Activated T-cell treated with anti-CD3 and anti-CD28 coated beads for 24 hours (primary cell): ENCODE measurements at places on chromosomes 12 and 14.

GRCh38 chr14:36241183-36241582, 64.7 kb upstream of the PTCSC3 start:
- no peak for DNase-seq

DNA sequence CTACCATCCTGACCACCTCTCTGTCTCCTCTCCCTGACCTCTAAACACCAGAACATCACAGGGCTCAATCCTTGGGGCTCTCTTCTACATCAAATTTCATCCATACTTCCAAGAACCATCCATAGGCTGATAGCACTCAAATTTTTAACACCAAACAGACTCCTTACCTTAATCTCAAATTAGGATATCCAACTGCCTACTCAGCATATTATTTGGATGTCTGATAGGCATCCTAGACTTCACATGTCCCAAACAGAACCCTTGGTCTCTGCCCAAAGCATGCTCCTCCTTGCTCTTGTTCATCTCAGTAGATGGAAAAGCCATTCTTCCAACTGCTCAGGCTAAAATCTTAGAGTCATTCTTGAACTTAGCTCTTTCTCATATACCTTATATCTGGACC, 91.3 kb downstream of the GALC start:
- no peak for DNase-seq

- DNase-seq, result no peak
Observed at GRCh38 chr12:53750812-53751335, 905 bp downstream of the CISTR start.

DNA sequence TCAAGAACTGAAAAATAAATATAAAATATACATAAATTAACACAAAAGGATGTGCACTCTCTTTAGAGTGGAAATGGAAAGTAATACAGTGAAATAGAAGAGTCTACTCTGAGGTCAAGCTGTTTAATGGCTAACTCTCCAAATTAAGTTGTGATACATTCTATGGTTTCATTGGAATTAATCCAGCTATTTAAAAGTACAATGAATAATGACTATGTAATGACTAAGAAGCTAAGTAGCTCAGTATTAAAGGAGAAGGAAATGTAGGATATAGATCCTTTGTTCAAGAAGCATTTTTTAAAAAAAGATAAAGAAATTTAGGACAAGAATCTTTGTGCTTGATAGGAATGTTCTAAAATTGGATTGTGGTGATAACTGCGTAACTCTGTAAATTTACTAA, 85.3 kb downstream of the LRP6 start:
- no peak for DNase-seq

DNA sequence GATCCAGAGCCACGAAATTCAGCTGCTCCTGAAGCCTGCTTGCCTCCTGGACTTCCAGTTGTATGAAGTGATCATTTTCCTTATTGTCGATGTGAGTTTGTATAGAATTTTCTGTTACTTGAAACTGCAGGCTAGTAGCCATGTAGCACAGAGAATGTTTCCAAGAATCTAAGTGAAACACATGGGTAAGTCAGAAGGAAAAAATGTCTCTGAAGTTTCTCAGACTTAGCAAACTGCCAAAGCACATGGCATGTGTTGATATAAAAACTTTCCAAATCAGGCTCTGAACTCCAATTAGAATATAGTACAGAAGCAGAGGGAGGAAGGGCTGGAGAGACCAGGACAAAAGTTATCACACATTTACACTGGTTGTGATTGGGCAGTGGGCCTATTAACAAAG, 9.8 kb upstream of the PCNX1 start:
- no peak for DNase-seq
